Activated T-helper 2 cell treated with anti-CD3 and anti-CD28 coated beads, Interferon-gamma antibody, Interleukin-2, Interleukin-4, amounts not matched to agents 10 μg/mL and 5 μg/mL and 100 μg/mL, durations not matched to agents 14 hours and 24 hours and 36 hours (primary cell): ENCODE measurements at places on chromosomes 7 and 10. TPM values are rescaled to one million over a fixed set of nuclear protein-coding genes. Genes with fewer than 3 reads are reported as not detected.

- H3K4me3 ChIP-seq: no peak overlapping the region
- no peaks in the 10 kb centered on the region for H3K4me1 ChIP-seq
- no peak for DNase-seq
- no peaks in the 10 kb centered on the region for H3K27me3 ChIP-seq
- H3K27ac ChIP-seq: no peak overlapping the region
These were observed 47.1 kb downstream of the ZNF680 start for GRCh38 chr7:64515781-64516180.

GRCh38 chr10:45000752-45001380 lies at the start of gene ZNF22:
Gene ZNF22 (plus strand): TSS chr10:45000923. CDS start chr10:45003369, 2,446 bp downstream.
- peaks cover 35% of the 10 kb centered on the region for H3K4me1 ChIP-seq
- H3K27ac ChIP-seq: peak within 1 kb of the TSS; percentile 96
- H3K27me3 ChIP-seq: peaks cover 10% of the 10 kb centered on the region
- H3K4me3 ChIP-seq: peak within 1 kb of the TSS; percentile 93
- DNase-seq: peak; percentile 65

PTPRE gene
- total RNA-seq: 16.8 and 17.0 TPM in 2 replicates

DNA sequence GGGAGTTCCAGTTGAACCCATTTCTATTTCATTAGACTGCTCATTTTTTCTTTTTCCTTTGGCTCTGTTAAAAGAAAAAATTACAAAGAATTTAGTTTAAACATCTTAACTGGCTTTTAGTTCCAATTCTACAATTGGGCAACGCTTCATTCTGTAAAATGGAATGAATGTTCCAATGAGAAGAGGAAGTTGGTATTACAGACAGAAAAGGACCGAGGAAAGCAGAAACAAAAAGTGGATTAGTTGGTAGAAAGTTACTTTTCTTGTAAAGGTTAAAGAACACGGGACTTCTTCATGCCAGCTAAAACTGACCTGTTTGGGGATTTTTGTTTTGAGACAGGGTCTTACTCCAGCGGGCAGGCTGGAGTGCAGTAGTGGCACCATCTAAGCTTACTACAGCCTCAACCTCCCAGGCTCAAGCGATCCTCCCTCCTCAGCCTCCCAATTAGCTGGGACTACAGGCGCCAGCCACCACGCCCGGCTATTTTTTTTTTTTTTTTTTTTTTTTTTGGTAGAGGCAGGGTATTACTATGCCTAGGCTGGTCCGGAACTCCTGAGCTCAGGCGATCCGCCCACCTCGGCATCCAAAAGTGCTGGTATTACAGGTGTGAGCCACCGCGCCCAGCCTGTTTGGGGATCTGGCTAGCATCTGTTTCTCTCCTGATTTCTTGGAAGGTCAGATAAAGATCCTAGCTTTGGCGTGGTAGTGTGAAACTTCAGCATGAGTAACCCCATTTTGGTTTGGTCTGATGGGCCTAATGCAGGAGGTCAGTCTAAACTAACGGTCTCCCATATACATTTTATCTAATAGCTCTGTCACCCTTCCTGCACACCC lies 1.3 kb upstream of the VDAC2 start:
- peaks cover 32% of the 10 kb centered on the region for H3K4me1 ChIP-seq
- peaks cover 29% of the 10 kb centered on the region for H3K36me3 ChIP-seq
- H3K27ac ChIP-seq: peak overlapping the region; percentile 100
- DNase-seq: no peak
- peak overlapping the region; percentile 95 for H3K4me3 ChIP-seq

DNA sequence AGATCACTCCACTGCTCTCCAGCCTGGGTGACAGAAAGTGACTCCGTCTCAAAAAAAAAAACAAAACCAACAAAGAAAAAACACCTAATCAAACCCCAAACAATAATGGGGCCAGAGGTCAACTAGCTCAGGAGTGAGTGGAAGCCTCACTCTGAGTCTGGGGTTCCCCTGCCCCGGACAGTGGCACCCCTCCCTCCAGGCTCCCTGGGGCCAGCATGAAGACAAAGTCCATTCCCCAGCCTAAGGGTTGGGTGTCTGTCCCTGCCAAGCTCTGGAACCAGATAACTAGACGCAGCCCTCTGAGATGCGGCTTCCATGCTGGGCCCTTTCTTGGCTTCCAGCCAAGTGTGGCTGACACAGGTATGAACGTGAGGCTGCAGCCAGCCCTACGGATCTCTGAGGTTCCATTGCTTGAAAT lies 1.7 kb upstream of the FUOM start:
- no peak overlapping the region for H3K4me3 ChIP-seq
- H3K27ac ChIP-seq: no peak overlapping the region
- H3K4me1 ChIP-seq: peaks cover 6% of the 10 kb centered on the region
- DNase-seq: no peak

DNA sequence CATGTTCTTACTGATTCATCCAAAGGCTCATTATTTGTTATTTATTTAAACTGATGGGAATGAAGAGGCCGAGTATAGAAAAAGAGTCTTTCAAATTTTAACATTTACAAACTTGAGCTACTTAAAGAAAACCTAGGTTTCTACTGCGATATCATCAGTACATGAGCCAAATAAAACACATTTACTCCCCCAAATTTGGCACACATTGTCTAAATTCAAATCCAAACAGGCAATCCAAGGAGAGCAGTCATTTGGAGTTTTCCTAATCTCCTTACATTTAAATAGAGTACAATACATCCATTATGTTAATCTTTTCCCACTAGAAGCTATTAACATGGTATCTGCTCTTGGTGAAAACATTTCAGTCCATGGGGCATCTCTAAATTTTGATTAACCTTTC lies 2.2 kb downstream of the NMT2 start:
- H3K27ac ChIP-seq: no peak overlapping the region
- H3K36me3 ChIP-seq: peaks cover 27% of the 10 kb centered on the region
- H3K4me1 ChIP-seq: peaks cover 52% of the 10 kb centered on the region
- no peaks in the 10 kb centered on the region for H3K27me3 ChIP-seq
- H3K4me3 ChIP-seq: peak overlapping the region; percentile 98

CDK14 gene
- 2.1 and 2.2 TPM in 2 replicates for total RNA-seq

KLF14 gene
- total RNA-seq: not detected in 2 replicates

- H3K4me3 ChIP-seq: no peak overlapping the region
- H3K27ac ChIP-seq: no peak overlapping the region
- H3K4me1 ChIP-seq: no peaks in the 10 kb centered on the region
These were observed 486.7 kb downstream of the SDK1 start for GRCh38 chr7:3787717-3788264.

DNA sequence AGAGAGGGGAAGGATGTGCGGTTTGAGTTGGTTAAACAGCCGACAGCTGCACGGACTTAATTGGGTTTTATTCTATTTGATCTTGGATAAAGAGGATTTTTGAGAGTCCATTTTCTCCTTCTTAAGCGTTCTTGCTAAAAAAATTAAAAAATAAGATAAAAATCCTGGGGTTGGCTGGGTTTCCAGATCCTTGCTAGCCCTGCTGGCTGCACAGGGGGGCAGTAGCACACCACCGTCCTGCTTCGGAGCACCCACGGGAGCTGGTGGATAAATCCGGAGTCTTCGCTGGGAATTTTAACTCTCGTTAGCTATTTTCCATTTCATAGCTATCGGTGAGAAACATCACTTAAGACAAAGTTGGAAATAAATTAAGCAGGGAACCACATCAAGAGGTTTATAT lies 792.0 kb downstream of the TYW1 start:
- DNase-seq: no peak
- no peak overlapping the region for H3K27ac ChIP-seq
- H3K4me1 ChIP-seq: no peaks in the 10 kb centered on the region
- no peaks in the 10 kb centered on the region for H3K36me3 ChIP-seq

DNA sequence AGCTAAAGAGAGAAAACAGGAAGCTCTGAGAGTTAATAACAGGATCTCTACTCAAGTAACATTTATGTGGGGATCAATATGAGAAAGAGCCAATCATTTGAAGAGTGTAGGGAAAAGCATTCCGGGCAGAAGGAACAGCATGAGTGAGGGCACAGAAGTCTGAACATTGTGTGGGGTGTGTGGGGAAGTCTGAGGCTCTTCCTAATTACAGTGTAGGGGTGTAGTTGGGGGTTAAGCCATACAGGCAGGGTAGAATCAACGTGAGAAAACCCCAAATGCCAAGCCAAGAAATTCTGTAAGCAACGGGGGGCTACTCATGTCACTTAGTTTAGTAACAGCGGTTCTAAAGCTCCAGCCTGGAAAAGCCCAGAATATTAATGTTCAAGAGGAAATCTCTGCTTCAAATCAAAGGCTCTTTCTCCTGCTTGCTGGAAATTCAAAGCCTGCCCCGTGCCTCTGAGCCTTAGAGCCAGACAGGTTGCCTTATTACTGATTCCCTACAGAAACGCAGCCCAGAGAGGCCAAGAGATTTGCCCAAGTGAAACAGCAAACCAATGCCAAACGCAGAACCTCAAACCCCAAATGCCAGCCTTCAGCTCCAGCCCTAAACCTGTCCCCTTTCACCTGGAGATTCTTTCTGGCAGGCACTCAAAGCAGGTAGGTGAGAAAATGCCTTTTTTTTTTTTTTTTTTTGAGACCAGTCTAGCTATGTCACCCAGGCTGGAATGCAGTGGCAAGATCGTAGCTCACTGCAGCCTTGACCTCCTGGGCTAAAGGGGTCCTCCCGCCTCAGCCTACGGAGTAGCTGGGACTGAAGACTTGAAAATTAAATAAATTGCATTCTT lies 36.1 kb downstream of the DNAJB12 start:
- no peak for DNase-seq
- no peaks in the 10 kb centered on the region for H3K27me3 ChIP-seq
- no peaks in the 10 kb centered on the region for H3K36me3 ChIP-seq
- peaks cover 64% of the 10 kb centered on the region for H3K4me1 ChIP-seq

SPDYE9 gene
- total RNA-seq: not detected in 2 replicates

DNA sequence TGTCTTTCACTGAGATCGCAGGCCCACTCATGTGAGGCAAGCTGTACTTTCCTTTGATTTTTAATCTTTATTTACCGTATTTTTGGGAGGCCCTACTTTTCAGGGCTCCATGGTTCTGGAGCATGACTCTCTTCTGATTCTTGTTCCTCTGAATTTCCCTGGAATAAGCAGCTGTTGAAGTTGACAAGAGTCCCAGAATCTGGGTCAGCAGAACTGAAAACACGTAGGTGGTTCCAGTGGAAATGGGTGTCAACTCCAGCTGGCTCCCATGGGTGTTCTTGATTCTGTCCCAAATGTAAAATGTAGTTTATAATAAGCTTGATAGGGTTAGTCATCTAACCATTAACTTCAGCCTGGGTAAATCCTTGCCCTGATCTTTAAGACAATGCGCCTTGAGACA lies 409.4 kb downstream of the GATA3 start:
- no peak for DNase-seq
- no peaks in the 10 kb centered on the region for H3K27me3 ChIP-seq

GRCh38 chr10:4982764-4983226 lies 19.6 kb downstream of the AKR1C1 start:
- no peaks in the 10 kb centered on the region for H3K4me1 ChIP-seq
- H3K4me3 ChIP-seq: no peak overlapping the region
- no peak for DNase-seq
- H3K27ac ChIP-seq: no peak overlapping the region

SLC29A4 gene
- 0.73 and 1.7 TPM in 2 replicates for total RNA-seq

DNA sequence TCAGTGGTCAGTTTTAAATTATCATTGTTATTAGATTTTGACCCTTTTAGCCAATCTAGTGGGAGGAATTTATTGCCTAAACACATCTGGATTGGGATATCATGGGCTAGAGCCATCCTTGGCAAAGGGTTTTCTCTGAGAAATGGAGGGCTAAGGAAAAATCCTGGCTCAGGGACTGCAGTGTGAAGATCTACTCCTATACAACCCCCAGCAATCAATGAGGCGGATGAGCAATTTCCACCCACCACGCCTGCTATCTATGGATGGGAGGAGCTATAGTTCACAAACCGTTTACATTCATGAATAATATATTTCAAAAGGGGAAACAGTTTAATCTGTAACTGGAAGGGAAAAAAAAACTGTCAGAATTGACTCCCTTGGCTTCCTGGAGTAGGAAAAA lies 2.7 kb downstream of the CAV1 start:
- no peak overlapping the region for H3K4me3 ChIP-seq
- no peak for DNase-seq
- H3K27ac ChIP-seq: no peak overlapping the region
- peaks cover 23% of the 10 kb centered on the region for H3K4me1 ChIP-seq
- peaks cover 64% of the 10 kb centered on the region for H3K27me3 ChIP-seq
- no peaks in the 10 kb centered on the region for H3K36me3 ChIP-seq

GRCh38 chr7:81370822-81371221 lies 399.0 kb downstream of the HGF start:
- DNase-seq: no peak
- H3K27me3 ChIP-seq: no peaks in the 10 kb centered on the region
- H3K4me3 ChIP-seq: no peak overlapping the region
- H3K4me1 ChIP-seq: no peaks in the 10 kb centered on the region
- H3K27ac ChIP-seq: no peak overlapping the region
- no peaks in the 10 kb centered on the region for H3K36me3 ChIP-seq

DNA sequence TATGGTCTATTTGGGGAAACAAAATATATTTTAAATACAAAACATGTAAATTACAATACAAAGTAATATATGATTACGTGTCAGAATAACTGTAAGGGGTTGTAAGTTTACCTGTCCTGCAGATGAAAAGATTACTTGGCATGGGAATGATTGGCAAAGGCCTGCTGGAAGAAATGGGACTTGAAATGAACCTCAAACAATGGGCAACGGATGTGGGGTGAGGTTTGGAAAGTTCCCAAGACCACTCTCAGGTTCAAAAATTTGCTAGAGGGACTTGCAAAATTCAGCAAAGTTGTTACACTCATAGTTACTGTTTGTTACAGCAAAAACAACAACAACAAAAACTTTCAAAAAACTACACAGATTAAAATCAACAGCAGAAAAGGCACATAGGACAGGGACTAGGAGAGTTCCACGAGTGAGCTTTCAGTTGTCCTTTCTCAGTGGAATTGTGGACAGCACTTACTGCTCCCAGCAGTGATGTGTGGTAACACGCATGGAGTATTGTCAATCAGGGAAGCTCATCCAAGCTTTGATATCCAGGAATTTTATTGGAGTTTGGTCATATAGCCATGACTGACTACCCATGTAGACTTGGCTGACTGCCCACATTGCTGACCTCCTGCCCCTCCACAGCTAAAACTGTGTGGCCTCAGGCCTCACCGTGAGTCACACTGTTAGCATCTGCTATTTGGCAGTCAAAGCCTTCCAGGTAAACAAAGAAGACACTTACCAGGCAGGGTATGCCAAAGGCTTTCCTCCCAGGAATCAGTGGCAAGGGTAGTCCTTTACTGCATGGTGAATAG lies 43.8 kb downstream of the EXOC6 start:
- H3K4me1 ChIP-seq: no peaks in the 10 kb centered on the region
- no peak for DNase-seq
- H3K4me3 ChIP-seq: no peak overlapping the region
- H3K36me3 ChIP-seq: no peaks in the 10 kb centered on the region
- H3K27me3 ChIP-seq: no peaks in the 10 kb centered on the region
- no peak overlapping the region for H3K27ac ChIP-seq

GRCh38 chr7:50791938-50792341 lies 9.2 kb upstream of the GRB10 start:
- H3K27me3 ChIP-seq: peaks cover 69% of the 10 kb centered on the region
- no peak overlapping the region for H3K27ac ChIP-seq
- peaks cover 7% of the 10 kb centered on the region for H3K4me1 ChIP-seq
- peak overlapping the region; percentile 78 for H3K4me3 ChIP-seq
- no peaks in the 10 kb centered on the region for H3K36me3 ChIP-seq

DNA sequence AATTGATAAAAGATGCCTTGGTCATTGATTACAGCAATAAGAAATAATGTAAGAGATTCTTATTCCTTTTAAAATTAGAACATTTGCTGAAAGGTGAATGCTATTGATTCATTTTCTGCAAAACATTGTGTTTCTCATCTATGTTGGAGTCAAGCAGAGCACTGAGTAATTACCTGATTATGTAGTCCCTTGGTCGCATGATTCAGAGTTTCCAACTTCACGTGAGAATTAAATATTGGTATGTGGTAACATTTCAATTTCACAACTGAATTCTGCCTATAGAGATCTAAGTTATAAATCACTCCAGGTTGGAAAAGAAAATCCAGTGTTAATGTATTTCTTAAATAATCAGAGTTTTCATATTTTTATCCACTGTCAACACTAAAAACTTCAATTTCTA lies 701.4 kb downstream of the PHTF2 start:
- H3K4me1 ChIP-seq: no peaks in the 10 kb centered on the region
- H3K4me3 ChIP-seq: no peak overlapping the region
- no peak overlapping the region for H3K27ac ChIP-seq
- no peaks in the 10 kb centered on the region for H3K27me3 ChIP-seq

PRSS37 gene
- not detected in 2 replicates for total RNA-seq
